Activated T-helper 1 cell treated with Interleukin-2 at 50 U/mL for 16 hours (primary cell): ENCODE measurements at places on chromosomes 6 and 20.

GRCh38 chr20:19677336-19677735 lies 80.7 kb upstream of the RIN2 start:
- DNase-seq, result no peak

- no peak for DNase-seq
Measured at GRCh38 chr20:9417665-9418064, 96.7 kb upstream of the LAMP5 start.

DNA sequence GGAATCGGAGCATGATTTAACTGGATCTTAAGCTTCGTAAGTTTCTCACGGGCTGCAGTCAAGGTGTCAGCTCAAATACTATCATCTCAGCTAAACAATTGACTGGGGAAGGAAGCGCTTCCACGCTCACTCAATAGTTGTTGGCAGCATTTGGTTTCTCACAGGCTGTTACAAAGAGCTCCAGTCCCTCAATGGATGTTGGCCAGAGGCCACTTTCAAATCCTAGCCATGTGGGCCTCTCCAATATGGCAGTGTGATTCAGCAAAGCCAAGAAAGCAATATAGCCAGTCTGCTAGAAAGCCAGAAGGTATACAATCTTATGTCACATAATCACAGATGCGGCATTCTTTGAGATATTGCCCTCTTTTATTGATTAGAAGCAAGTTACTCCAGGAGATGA lies 98.3 kb upstream of the PHACTR1 start:
- DNase-seq, result no peak

GRCh38 chr6:33312361-33313104 lies 1.3 kb downstream of the TAPBP start:
- DNase-seq, result peak; percentile 64

DNA sequence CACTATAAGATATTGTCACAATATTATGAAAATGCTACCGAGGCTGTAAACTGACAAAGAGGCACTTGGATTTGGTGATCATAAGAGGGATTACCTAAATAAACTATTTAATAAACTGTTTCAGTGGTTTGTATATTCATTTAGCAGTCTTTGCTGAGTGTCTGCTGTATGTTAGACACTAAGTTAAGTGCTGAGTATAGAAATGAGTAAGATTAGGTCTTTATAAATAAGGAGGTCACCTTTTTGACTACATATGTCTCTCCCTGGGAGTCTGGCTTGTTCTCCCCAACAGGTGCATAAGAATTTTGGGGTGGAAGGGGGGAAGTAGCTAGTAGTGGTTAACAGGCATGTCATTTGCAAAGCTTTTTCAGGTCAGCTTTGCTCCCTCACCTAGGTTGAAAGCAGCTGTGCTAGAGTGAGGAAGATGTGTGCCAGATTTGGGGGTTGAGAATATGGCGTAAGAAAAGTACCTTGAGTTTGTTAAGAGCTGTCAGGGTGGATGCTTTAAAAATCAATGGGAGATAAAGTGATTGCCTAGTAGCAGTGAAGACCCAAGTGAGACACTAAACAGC lies 246.3 kb downstream of the ZFAND3 start:
- no peak for DNase-seq

- no peak for DNase-seq
Measured at GRCh38 chr20:46583411-46584214, 33.2 kb upstream of the OCSTAMP start.

- no peak for DNase-seq
Measured at GRCh38 chr6:111503194-111503593, 20.2 kb upstream of the REV3L start.

GRCh38 chr20:52432740-52433139 lies 241.2 kb upstream of the ZFP64 start:
- DNase-seq, result no peak

DNA sequence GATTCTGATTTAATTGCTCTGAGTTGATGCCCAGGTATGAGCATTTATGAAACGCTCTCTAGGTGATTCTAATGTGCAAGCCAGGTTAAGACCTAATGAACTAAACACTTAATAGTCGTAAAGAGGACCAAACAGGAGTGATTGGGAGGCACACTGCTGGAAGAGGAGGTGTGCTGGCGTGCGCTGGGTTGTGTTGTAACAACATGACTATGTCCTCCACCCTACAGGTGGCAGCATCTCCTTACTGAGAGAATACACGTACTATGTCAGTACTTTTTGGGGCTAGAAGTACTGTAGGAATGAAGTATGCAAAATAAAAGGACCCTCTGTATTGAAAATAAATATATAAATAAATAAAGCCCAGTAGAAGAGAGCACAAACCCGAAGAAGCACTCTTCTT lies 11.9 kb downstream of the C6orf89 start:
- no peak for DNase-seq

GRCh38 chr20:53578492-53579222 lies 15.0 kb downstream of the ZNF217 start:
- DNase-seq, result no peak

DNA sequence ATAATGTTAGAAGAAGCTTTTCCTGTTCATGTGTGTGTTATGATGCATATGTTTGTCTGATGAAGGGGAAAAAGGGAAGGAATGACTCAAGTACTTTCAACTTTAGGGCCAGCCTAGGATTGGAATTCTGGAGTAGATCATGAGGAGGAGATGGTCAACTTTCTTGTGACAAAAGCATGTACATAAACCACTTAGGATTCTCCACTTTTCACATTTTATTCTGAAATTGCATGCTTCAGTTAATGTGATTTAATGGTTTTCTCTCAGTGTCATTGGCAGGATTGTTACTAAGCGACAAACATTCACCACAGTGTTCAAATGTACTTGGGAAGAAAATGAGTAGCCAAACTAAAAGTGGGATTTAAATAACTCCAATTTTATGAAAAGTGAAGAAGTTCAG lies 80.1 kb downstream of the UTRN start:
- DNase-seq, result no peak

- no peak for DNase-seq
Measured at GRCh38 chr6:167799033-167799821, 27.5 kb upstream of the AFDN start.

DNA sequence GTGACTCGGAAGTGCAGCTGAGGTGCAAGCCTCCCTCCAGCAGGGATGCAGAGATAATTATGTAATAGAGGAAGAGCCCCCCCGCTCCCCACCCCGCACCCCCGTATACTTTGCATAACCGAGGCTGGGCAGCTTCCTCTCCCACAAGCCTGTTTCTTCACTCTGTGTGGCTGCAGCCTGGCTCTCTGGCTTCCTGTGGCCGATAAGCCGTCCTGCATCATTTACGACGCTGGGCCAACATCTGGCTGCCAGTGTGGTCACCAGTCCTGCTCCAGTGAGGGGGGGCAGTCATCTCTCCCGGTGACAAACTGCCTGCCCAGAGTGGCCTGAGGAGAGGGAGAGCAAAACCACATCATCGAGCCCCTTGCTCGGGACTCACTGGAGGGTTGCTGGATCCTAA lies 59.2 kb downstream of the RBM38 start:
- no peak for DNase-seq

GRCh38 chr20:20206788-20207187 lies 154.5 kb downstream of the CFAP61 start:
- no peak for DNase-seq

DNA sequence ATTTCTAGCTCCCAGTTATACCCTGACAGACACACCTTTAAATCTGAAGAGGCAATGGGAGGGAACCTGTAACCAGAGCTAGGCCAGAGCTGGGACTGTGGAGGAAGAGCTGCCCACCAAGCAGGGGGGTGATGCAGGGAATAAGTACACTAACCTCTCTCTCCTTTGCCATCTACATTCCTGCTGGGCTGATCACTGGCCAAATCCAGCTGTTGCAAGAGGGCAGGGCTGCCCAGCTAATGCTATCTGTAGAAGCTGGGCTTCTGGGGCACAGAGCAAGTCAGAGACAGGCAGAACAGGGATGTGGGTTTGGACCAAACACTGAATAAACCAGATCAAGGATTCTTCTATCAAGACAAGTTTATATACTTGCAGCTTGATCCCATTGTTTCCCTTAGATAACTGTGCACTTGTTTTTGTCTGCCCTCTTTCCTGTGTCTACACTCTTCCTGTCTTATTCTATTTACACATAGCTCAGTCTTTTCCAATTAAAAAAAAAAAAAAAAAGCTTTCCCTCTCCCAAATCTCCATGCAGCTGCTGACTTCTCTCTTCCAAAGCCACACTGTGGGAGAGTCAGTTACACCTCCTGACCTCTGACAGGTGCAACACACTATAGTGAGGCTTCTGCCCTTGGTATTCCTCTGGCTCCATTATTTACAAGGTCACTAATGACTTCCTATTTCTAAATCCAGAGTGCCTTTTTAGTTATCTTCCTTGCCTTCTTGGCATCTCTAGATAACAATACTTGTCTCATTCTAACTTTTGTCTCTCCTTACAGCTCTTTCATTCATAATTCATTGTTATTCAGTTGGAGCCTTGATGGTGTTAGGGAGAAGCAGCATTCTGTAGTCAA lies 43.7 kb downstream of the TRIM38 start:
- DNase-seq, result no peak

DNA sequence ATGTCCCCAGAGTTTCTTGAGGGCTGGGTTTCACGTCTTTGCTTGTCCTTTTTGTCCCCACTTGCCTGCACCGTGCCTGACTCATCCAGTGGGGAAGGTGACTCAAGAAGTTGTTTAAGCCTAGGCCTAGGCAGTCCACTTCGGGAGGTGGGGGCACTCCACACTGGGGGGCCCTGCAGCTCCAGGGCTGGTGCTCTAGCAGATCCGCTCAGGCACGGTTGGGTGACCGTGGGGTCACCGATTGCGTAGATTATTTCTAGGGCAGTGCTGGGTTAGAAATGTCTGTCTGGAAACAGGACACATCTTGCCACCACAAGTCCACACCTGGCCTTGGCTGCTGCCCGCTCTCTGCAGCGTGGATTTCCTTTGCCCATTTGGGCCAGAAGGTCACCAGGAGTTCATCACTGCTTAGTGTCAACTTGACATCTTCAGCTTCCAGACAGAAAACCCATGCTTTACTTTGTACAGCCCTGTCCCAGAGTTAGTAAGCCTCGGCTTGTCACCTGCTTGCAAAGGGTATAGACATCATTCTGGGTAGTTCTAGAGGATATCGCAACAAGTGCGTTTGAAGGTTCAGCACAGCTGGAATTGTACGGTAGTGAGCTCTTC lies 13.6 kb upstream of the C20orf144 start:
- DNase-seq, result no peak
